ENCODE measurements at places on chromosomes 1 and 21.

DNA sequence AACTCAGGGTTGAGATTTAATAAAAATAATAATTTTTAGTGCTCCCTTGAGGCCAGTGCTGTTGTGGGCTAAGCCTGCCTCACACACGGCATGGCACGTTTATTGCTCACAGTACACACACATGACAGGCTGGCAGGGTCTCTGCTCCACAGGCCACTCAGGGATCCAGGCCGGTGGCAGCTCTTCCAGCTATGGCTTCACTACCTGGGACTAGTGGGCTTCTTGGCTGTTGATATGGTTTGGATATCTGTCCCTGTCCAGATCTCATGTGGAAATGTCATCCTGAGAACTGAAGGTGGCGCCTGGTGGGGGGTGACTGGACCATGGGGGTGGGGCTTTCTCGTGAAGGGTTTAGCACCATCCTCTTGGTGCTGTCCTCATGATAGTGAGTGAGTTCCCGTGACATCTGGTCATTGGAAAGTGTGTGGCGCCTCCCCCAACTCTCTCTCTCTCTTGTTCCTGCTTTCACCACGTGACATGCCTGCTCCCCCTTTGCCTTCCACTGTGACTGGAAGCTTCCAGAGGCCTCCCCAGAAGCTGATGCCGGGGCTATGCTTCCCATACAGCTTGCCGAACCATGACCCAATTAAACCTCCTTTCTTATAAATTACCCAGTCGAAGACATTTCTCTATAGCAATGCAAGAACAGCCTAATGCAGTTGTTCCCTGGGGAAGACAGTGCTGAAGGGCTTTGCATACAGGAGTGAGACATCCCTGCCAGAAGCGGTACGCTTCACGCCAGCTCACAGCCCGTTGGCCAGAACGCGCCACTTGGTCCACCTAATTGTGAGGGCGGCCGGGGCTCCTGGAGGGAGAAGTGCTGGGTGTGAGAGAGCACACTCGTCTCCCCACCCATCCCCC is 226.9 kb upstream of the C1orf174 start:
- DNase-seq, result no peak

DNA sequence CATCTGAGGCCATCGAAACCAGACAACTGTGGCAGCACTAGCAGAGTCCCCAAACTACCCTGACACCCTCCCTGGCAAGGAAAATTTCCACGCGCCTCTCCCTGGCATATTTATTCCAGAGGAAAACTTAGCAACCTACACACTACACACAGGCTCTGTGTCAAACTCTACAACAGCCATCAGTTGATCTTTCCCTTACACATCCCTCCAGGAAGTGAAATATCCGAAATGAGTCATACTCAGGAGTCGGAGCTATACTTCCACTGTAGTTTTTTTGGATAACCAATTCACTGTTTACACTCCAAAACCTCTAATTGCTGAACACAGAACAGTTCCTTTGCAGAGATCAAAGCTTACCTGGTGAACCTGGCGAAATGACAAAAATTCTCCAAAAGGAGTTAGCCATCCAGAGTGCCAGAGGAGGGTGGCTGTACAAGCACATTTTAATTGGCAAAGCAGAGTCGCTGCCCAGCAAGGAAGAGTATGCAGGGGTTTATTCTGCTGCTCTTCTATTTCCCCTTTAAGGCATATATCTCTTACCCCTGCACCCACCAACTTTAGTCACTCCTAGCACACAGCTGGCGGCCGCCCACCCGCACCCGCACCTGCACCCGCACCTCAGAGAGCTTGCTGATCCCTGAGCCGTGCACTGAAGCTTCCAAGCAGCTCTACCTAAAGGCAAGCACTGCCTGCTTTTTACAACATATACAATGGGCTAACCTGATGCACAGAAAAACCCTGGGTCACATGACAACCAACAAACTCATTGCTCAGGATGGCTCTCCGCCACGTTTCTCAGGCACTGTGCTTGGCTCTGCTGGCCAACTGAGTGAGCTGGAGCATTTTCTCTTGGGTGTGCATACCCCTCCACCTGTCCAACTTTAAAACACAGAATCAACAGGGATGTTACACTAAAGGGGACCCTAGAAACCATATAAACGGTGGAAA is 54.9 kb downstream of the CAPZB start:
- DNase-seq, result no peak

- no peak for DNase-seq
These were observed 7.7 kb upstream of the SLC5A9 start for GRCh38 chr1:48214820-48215219.

DNA sequence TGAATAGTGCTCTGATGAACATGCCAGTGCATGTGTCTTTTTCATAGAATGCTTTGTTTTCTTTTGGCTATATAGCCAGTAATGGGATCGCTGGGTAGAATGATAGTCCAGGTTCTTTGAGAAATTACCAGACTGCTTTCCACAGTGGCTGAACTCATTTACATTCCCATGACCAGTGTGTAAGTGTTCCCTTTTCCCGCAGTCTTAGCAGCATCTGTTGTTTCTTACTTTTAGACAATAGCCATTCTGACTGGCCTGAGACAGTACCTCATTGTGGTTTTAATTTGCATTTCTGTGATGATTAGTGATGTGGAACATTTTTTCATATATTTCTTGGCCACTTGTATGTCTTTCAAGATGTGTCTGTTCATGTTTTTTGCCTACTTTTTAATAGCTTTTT is 784.5 kb downstream of the USP25 start:
- DNase-seq, result no peak

GRCh38 chr1:219173758-219174459 is at the start of gene LYPLAL1:
LYPLAL1 (plus strand) TSS chr1:219173878; CDS start chr1:219173891, 13 bp downstream.
- peak; percentile 77 for DNase-seq

DNA sequence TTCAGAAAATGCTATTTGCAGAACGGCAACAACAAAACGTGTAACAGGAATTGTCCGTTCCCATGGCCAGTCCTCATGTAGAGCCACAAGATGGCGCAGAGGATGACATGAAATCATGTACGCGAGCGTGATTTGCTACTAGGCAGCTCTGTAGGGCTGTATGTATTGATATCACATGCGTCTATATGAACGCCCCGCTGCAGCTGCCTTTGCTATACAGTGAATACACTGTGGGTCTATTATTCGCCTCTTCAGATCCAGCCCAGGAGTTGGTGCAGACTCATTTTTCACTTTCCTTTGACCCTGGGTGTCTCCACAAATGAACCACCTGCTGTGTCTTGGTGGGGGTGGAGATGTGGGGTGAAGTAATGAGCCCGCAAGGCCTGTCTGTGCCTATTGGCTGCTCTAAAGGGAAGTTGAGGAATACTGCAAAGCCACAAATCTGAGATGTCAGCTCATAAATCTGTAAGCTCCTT is 361.5 kb downstream of the KIF26B start:
- no peak for DNase-seq

DNA sequence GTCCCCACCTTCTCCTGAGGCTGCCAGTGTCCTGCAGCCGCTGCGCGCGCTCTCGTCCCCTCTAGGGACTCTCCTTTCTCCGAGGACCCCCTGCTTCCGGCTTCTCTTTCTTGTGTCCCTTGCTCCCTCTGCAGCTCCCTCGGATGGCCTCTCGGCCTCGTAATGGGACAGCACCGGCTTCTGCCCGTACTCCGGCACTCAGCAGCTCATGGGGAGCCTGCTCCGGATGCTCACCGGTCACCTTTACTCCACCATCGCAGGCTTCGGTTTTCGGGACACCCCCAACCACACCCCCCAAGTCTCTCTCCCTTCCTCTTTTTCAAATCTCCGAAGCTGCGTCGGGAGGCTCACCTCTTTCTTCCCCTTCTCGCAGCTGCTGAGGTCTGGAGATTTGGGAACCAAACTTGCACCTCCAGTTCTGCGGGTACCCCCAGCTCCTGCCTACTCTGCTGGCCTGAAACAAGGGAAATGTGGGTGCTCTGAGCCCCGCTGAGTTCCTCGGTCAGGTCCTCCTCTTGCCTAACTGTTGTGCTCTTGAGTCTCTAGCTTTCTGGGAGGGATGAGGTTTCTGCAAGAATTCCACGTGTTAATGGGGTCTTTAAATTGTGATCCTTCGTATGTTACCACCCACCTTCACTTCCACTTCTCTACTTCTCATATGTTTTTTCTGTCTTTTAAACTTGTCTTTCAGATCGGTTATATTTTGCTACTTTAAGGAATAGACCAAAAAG is 930 bp downstream of the CDC14A start:
- no peak for DNase-seq

DNA sequence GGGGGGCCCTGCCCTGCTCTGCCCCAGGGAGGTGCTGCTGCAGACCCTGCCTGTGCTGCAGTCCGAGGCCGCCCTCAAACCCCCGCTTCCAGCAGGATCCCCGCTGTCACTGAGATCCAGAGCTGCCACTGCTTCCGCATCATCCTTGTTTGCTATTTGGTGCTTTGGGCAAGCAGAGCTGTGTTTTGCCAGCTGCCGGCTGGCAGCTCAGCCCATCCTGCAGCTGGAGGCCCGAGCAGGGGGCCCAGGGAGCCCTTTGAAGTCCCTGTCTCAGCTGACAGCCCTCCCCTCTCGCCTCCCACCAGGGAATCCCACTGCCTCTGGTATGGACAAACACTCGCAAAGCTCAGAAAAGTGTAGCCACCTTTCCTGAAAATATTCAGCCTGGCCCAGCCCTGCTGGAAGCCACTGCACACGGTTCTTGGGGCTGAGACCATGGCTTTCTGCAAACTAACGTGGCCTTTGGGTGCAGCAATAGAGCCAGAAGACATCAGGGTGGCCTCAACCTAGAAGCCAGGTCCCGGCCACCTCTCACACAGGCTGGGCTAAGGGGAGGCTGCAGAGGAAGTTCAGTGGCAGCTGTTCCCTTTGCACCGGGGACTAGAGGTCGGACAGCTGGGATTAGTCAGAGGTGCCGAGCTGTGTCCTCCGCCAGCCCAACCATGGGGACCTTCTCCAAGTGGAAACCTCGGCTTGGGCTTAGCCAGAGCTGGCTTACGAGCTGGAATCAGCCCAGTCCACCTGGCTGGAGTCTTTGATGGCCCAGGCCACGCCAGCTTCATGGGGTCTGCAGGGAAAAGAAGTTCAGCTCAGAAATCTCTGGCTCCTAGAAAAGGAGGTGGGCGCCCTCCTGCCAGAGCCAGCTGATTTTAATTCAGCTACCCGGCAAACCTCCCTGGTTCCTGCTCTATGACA is 107.1 kb downstream of the SPSB1 start:
- DNase-seq, result no peak

DNA sequence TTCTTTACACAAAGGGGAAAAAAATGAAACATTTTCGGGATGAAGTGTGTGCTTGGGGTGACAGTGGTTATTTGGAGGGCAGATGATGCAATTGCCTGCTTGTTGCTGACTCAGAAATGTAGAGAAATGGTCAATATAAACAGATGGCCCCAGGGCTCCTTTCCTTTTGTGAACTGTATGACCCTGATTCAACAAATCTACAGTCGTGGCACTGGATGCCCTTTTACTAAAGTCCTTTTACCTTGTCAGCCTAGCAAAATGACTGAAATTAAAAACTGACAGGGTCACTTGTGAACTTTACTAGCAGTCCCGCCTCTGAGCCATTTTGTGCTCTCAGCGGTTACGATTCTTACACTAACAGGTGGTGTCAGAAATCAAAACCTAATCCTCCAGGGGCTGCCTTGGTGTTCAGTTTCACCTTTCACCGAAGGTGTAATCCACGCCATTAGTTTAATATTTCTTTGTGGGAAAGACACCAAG is 49.8 kb downstream of the GREM2 start:
- no peak for DNase-seq

DNA sequence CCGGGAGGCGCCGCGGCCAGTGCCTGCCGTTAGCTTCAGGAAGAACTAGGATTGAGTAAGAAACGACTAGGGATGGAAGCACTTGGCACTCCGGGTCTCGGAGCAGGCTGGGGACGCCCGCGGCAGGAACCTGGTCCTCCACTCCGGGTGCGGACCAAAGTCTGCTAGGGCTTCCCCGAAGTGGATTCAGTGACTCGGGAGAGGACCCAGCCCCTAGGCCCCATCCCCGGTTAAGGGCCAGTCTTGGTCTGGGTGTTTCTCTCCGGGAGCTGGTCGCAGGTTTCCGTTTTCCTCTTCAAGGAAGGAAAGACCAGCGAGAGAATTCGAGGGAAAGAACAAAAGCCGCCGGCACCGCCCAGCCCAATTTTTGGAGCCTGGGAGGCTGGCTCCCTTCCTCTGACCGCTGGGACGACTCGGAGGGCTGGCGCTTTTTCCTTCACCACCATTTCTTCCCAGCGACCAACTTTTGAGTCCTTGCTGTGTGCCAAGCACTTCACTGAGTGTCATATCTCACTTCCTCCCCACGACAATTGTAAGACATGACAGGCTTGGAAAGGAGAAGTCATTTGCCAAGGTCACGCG is 16.8 kb upstream of the STMN1 start:
- DNase-seq, result no peak

DNA sequence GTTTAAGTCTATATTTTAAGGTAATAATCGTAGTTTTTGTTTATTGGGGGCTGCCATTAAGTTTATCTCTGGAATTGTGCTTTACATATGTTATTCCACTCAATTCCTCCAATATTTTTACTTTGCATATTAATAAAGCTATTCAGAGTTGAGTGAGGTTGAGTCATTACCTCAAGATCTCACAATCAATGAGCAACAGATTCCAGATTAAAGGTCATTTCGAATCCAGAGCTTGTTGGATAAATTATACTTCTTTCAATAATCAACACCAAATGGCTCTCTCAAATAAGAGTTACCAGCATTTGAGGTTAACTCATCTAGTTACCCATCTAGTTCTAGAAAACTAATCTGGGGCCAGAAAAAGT is 16.7 kb downstream of the RGS4 start:
- no peak for DNase-seq

- DNase-seq, result no peak
These were observed 158.5 kb upstream of the ESRRG start for GRCh38 chr1:216881695-216882094.

- DNase-seq, result no peak
These were observed 177.3 kb downstream of the CACNA1E start for GRCh38 chr1:181660621-181661020.

DNA sequence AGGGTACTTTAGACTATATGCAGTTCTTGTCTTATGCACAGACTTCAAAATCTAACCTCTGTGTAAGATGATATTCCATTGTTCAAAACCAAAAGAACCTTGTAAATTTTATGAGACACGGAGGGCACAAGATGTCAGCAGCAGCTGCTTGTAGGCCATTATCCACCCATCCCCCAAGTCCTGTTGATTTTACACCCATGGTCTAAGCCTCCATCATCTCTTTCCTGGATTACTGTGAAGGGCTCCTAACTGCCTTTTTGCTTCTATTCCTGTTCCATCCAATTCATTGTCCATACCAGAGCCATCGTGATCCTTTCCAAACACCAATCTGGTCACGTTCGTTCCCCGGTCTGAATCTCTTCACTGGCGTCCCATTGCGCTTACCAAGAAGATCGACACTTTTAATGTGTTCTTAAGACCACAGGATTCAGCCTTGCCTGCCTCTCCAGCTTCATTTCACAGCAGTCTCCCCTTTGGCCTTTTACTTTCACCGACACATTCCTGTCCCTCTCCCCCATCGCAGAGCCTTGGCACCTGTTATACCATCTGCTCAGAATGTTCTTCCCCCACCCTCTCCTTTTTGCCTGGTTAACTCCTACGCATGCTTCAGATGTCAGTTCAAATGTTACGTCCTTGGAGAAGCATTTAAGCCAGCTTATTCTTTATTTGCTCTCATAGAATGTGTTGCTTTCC is 107.3 kb upstream of the POU3F1 start:
- DNase-seq, result no peak

Data from stimulated activated CD8-positive, alpha-beta memory T cell treated with anti-CD3 and anti-CD28 coated beads, Interleukin-7, amount 100 ng/mL, for 1 hour (primary cell).